Breast epithelium (tissue), 4 donors: ENCODE measurements at places on chromosomes 2 and 18. TPM values are rescaled to one million over a fixed set of nuclear protein-coding genes. Genes with fewer than 3 reads are reported as not detected.
A peak's percentile ranks its signal among the peaks of the same experiment; 100 is the strongest.

- no peak overlapping the region for H3K4me3 ChIP-seq
- no peaks in the 10 kb centered on the region for H3K36me3 ChIP-seq
- H3K4me1 ChIP-seq = no peaks in the 10 kb centered on the region
- no peaks in the 10 kb centered on the region for H3K27me3 ChIP-seq
- H3K27ac ChIP-seq = no peak overlapping the region
Observed at GRCh38 chr2:2021995-2022394, 277.7 kb upstream of the PXDN start.

The MAP3K19 gene
- not detected for total RNA-seq

DNA sequence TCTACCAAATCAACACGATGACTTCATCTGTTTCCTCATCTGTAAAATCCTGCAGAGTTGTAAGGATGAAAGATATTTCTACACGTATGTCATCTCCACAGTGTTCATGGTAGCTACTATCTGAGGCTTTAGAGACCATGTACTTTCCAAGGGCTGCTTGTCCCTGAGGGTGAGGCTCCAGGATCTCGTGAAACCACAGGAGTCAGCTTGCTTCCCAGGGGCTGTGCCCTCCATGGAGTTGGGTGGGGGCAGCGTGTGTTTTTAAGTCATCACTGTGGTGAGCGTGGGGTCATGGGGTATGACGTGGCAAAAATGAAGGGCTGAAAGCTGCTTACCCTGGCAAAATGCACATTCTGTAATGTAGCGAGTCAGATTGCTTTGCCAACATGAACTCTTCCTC lies 81.6 kb downstream of the ASAP2 start:
- no peak for DNase-seq
- H3K4me1 ChIP-seq = no peaks in the 10 kb centered on the region
- H3K4me3 ChIP-seq = no peak overlapping the region
- no peaks in the 10 kb centered on the region for H3K36me3 ChIP-seq
- H3K27ac ChIP-seq = no peak overlapping the region
- H3K27me3 ChIP-seq = no peaks in the 10 kb centered on the region

The PARD6G gene
- total RNA-seq = 14.4 TPM

GRCh38 chr2:231160701-231161100 lies 35.9 kb upstream of the HTR2B start:
- H3K4me3 ChIP-seq = no peak overlapping the region
- H3K36me3 ChIP-seq = no peaks in the 10 kb centered on the region
- no peak for DNase-seq
- H3K27me3 ChIP-seq = no peaks in the 10 kb centered on the region
- H3K4me1 ChIP-seq = no peaks in the 10 kb centered on the region

- H3K27me3 ChIP-seq = no peaks in the 10 kb centered on the region
- peaks cover 2% of the 10 kb centered on the region for H3K4me1 ChIP-seq
- no peak overlapping the region for H3K4me3 ChIP-seq
- H3K27ac ChIP-seq = no peak overlapping the region
- DNase-seq = no peak
Observed at GRCh38 chr2:197952540-197953202, 148.3 kb downstream of the PLCL1 start.

The TM4SF20 gene
- not detected for total RNA-seq

GRCh38 chr2:3575534-3576262 lies 638 bp downstream of the RPS7 start:
- no peaks in the 10 kb centered on the region for H3K27me3 ChIP-seq
- peak overlapping the region; percentile 79 for H3K4me3 ChIP-seq
- peak overlapping the region; percentile 99 for H3K27ac ChIP-seq
- no peaks in the 10 kb centered on the region for H3K4me1 ChIP-seq

- H3K36me3 ChIP-seq = no peaks in the 10 kb centered on the region
- no peaks in the 10 kb centered on the region for H3K27me3 ChIP-seq
- H3K4me3 ChIP-seq = no peak overlapping the region
- peaks cover 3% of the 10 kb centered on the region for H3K4me1 ChIP-seq
- H3K27ac ChIP-seq = peak overlapping the region; percentile 13
Observed at GRCh38 chr2:98479959-98480524, 35.4 kb downstream of the INPP4A start.

DNA sequence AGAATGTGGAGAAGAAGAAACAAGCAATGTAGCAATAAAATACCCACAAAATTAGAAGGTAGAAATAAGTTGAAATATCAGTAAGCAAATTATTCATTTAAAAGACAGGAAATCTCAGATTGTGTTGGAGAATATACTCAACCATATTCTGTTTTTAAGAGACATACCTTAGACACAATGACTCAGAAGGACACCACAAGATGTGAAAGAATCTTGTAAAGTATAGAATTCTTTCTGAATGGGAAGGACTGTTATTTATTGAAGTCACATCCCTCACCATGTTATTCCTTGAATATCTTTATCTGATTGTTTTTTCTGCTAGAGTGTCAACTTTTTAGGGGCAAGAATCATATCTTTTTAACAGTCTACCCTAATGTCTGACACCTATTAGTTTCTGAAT lies 50.4 kb downstream of the CTAGE1 start:
- H3K4me3 ChIP-seq = no peak overlapping the region
- no peaks in the 10 kb centered on the region for H3K27me3 ChIP-seq
- no peak for DNase-seq
- no peaks in the 10 kb centered on the region for H3K4me1 ChIP-seq
- H3K27ac ChIP-seq = no peak overlapping the region

DNA sequence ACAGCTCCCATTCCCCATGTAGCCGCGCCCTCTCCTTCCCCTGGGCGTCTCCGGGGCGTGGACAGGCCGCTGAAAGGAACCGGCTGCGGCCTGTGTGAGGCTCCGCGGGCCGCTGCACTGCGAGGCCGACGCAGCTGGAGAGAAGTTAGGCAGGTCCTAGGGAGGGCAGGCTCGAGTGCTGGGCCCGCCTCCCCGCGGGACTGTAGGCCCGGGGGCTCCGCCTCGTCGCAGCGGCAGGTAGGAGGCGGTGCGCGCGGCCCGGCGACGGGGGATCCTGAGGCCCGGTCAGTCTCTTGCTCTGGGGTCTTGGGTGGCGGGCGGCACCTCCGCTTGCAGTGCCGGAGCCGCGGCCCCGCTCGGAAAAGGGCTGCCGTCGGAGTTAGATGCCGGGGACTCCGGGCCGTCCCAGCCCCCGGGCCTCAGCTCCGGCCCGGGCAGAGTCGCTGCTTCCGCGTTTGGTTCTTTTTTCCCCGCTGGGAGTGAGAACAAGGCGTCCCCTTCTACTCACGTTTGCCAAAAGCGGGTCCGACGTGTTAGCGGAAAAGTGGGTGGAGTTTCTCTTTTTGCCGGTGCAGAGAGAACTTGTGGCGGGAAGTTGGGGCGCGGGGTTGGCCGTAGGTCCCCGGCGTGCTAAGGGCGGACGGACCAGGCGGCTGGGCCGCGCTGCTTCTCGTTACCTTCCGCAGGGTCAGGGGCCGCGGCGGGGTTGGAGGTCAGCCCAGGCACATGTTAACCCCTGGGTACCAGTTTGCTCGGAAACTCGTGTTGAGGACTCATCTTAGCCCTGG lies at the start of gene VRK2:
Gene VRK2, plus strand, starts transcription at position 222 of the 788 bp plus-strand sequence. CDS start 2,026 bp downstream, outside the sequence.
- no peaks in the 10 kb centered on the region for H3K4me1 ChIP-seq
- H3K27ac ChIP-seq = peak within 1 kb of the TSS; percentile 99
- H3K27me3 ChIP-seq = no peaks in the 10 kb centered on the region

- H3K4me1 ChIP-seq = no peaks in the 10 kb centered on the region
- H3K27ac ChIP-seq = peak overlapping the region; percentile 94
- H3K4me3 ChIP-seq = peak overlapping the region; percentile 76
- H3K36me3 ChIP-seq = no peaks in the 10 kb centered on the region
- no peaks in the 10 kb centered on the region for H3K27me3 ChIP-seq
Observed at GRCh38 chr18:31101183-31102024, 817 bp downstream of the DSC2 start.

The DSG1 gene
- 22.2 TPM for total RNA-seq

DNA sequence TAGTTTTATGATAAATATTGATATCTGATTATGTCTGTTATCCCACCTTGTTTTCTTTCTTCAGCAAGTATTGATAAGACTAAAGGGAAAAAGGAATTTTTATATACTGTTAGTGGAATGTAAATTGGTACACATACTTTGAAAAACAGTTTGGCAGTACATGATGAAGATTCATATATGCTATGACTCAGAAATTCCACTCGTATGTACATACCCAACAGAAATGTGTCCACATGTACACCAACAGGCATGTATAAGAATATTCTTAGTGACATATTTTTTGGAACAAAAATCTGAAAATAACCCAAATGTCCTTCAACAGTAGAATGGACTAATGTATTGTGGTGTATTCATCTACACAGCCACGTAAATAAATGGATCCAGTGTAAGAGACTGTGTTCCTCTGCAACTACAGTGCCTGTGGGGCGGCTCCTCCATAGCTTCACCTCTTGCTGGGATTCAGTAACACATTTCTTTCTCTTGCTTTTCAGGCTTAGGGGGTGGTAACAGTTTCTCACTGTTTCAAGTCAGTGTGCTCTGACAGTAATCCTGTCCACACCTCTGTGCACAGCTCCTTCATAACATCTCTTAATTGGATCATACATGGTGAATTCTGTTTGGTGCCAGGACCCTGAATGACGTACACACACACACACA lies 35.5 kb upstream of the ALMS1 start:
- H3K4me1 ChIP-seq = no peaks in the 10 kb centered on the region
- DNase-seq = no peak
- H3K27ac ChIP-seq = no peak overlapping the region

GRCh38 chr2:197028230-197028629 lies 101.7 kb upstream of the PGAP1 start:
- H3K4me3 ChIP-seq = no peak overlapping the region
- H3K27me3 ChIP-seq = no peaks in the 10 kb centered on the region
- DNase-seq = no peak
- no peaks in the 10 kb centered on the region for H3K36me3 ChIP-seq
- H3K27ac ChIP-seq = no peak overlapping the region

DNA sequence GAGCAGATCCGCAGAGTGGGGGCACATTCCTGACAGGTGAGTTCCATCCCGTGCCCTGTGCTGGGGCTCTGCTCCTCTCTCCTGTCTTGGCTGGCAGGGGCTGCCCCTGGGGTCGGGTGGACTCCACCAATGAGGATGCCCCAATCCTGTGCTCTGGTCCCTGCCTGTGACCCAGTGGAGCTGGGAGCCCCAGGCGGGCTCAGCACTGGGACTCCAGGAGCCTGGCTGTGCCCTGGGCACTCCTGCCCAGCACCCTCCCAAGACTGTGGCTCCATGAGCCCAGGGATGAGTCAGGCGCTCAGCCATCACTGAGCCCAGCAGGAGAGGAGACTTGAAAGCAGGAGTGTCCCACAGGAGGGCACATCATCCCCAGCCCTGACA lies 53.9 kb downstream of the MBP start:
- H3K36me3 ChIP-seq = no peaks in the 10 kb centered on the region
- no peaks in the 10 kb centered on the region for H3K4me1 ChIP-seq
- H3K4me3 ChIP-seq = no peak overlapping the region
- no peak overlapping the region for H3K27ac ChIP-seq
- H3K27me3 ChIP-seq = no peaks in the 10 kb centered on the region

- no peaks in the 10 kb centered on the region for H3K4me1 ChIP-seq
- H3K27me3 ChIP-seq = no peaks in the 10 kb centered on the region
- DNase-seq = no peak
- no peak overlapping the region for H3K27ac ChIP-seq
Observed at GRCh38 chr2:116510117-116510671, 1304.3 kb upstream of the DDX18 start.

GRCh38 chr2:240643093-240643810 lies 18.0 kb downstream of the GPR35 start:
- H3K4me1 ChIP-seq = no peaks in the 10 kb centered on the region
- H3K4me3 ChIP-seq = no peak overlapping the region
- H3K27me3 ChIP-seq = peaks cover 55% of the 10 kb centered on the region
- DNase-seq = peak; percentile 5

DNA sequence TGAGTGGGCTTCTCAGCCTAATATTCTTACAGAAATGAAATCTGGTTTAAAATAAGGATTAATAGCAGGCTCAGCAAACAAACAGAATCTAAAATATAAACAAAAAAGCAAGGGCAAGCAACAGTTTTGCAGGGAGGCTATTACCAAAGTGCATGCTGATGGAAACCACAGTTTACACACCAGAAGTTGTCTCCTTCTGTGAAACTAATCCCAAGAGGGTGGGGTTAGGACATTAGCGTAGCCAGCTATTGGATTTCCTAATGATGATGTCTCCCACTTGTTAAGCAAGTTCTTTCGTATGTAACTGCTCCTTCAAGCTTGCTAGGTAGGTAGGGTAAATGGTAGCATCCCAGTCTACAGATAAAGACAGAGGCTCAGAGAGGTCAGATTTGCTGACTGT lies 65.0 kb upstream of the TSPYL6 start:
- H3K4me3 ChIP-seq = no peak overlapping the region
- H3K27me3 ChIP-seq = no peaks in the 10 kb centered on the region
- no peak for DNase-seq
- no peaks in the 10 kb centered on the region for H3K36me3 ChIP-seq
- no peaks in the 10 kb centered on the region for H3K4me1 ChIP-seq

The CPLX4 gene
- not detected for total RNA-seq

The CREG2 gene
- under 0.01 TPM for total RNA-seq

- no peaks in the 10 kb centered on the region for H3K27me3 ChIP-seq
- no peaks in the 10 kb centered on the region for H3K4me1 ChIP-seq
- H3K4me3 ChIP-seq = no peak overlapping the region
- H3K27ac ChIP-seq = no peak overlapping the region
- no peak for DNase-seq
Observed at GRCh38 chr2:62313449-62314227, 117.7 kb downstream of the B3GNT2 start.

The ACVR1C gene
- 8.0 TPM for total RNA-seq

- H3K27me3 ChIP-seq = no peaks in the 10 kb centered on the region
- DNase-seq = no peak
- H3K36me3 ChIP-seq = peaks cover 7% of the 10 kb centered on the region
- H3K4me3 ChIP-seq = no peak overlapping the region
- no peaks in the 10 kb centered on the region for H3K4me1 ChIP-seq
- H3K27ac ChIP-seq = no peak overlapping the region
Observed at GRCh38 chr2:135490376-135490775, 40.6 kb downstream of the ZRANB3 start.

- H3K27ac ChIP-seq = no peak overlapping the region
- H3K36me3 ChIP-seq = no peaks in the 10 kb centered on the region
- no peak overlapping the region for H3K4me3 ChIP-seq
- no peaks in the 10 kb centered on the region for H3K4me1 ChIP-seq
- peaks cover 14% of the 10 kb centered on the region for H3K27me3 ChIP-seq
- no peak for DNase-seq
Observed at GRCh38 chr2:80326214-80326613, 21.7 kb upstream of the LRRTM1 start.

DNA sequence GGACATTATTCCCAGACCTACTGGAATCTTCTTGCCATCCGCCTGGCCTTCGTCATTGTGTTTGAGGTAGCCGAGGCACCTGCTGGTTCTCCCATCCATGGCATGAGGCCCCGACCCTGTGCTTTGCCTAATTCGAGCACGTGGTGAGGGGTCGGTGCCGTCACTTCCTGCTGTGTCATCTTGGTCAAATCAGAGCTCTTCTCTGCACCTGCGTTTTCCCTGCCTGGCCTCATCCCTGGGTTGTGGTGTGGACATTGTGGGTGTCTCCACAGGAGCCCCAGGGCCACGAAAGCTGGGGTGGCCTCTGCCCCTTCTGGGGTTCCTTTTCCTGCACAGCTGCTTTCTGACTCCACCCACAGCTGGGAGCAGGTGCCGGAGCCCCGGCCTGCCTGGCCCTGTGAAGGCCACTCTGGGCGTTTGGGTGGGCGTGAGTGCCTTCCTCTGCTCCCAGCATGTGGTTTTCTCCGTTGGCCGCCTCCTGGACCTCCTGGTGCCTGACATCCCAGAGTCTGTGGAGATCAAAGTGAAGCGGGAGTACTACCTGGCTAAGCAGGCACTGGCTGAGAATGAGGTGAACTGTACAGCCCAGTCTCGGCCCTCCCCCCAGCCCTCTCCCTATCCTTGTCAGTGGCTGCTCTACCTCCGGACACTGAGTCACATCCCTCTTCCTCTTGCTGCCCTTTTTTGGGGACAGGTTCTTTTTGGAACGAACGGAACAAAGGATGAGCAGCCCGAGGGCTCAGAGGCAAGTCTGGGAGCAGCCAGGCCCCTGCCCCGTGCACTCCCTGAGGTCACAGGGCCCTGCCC lies 34.9 kb downstream of the ANO7 start:
- no peak overlapping the region for H3K4me3 ChIP-seq
- peaks cover 13% of the 10 kb centered on the region for H3K4me1 ChIP-seq
- no peak overlapping the region for H3K27ac ChIP-seq
- no peak for DNase-seq
- H3K36me3 ChIP-seq = no peaks in the 10 kb centered on the region

The NT5DC4 gene
- total RNA-seq = not detected
